ENCODE measurements at places on chromosomes 3 and 15. TPM values are rescaled to one million over a fixed set of nuclear protein-coding genes. Genes with fewer than 3 reads are reported as not detected.

DNA sequence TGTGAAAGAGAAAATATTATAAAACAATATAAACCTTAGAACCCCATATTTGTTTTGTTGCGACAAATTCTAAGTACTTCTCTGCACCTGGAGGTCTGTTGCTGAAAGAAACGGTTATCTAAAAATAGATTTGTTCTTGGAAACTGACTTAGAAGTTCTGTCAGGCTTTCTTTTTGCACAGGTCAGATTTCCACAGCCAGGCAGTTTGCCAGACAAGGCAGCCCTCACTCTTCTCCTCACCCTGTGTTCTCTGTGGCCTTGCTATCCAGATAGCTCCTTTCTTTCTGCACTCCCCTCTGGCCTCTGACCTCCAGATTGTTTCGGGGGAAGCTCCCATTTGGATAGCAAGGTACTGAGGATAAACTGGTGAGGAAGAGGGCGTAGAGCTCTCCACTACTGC, 413.3 kb upstream of the ONECUT1 start:
- no peaks in the 10 kb centered on the region for H3K4me1 ChIP-seq
- no peak overlapping the region for H3K27ac ChIP-seq
- H3K36me3 ChIP-seq: no peaks in the 10 kb centered on the region
- H3K27me3 ChIP-seq: peaks cover 5% of the 10 kb centered on the region
- DNase-seq: no peak
- H3K4me3 ChIP-seq: no peak overlapping the region

GRCh38 chr3:10740954-10741353, 75.1 kb upstream of the SLC6A11 start:
- no peak overlapping the region for H3K27ac ChIP-seq
- DNase-seq: no peak
- peaks cover 20% of the 10 kb centered on the region for H3K27me3 ChIP-seq
- H3K36me3 ChIP-seq: no peaks in the 10 kb centered on the region

Gene CSTA
- total RNA-seq: not detected

Gene RTF1
- total RNA-seq: 38.1 TPM

Measured in activated naive CD8-positive, alpha-beta T cell treated with anti-CD3 and anti-CD28 coated beads, Interleukin-2, amount 10 ng/mL, durations not matched to agents 7 days and 5 days (primary cell).